ENCODE measurements at places on chromosomes 3 and 15.
A peak's percentile ranks its signal among the peaks of the same experiment; 100 is the strongest.

DNA sequence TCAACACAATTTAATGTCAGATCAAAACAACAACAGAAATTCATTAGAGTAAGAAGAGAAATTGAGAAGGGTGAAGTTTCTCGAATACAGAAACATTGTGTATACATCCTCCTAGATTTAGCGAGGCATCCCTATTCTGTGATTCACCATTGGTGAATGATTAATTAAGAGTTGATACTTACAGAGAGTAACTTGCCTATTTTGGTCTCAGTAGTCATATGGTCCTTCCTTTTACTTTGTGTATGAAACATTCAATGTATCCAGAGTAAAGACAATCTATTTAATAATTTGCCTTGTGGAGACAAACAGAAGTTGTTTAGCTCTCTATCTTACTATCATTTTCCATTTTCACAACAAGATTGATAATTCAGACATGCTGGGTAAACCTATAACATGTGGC lies 432.0 kb downstream of the ZPLD1 start:
- DNase-seq = no peak

GRCh38 chr3:61580982-61581643 lies 19.7 kb downstream of the PTPRG start:
- no peak for DNase-seq

DNA sequence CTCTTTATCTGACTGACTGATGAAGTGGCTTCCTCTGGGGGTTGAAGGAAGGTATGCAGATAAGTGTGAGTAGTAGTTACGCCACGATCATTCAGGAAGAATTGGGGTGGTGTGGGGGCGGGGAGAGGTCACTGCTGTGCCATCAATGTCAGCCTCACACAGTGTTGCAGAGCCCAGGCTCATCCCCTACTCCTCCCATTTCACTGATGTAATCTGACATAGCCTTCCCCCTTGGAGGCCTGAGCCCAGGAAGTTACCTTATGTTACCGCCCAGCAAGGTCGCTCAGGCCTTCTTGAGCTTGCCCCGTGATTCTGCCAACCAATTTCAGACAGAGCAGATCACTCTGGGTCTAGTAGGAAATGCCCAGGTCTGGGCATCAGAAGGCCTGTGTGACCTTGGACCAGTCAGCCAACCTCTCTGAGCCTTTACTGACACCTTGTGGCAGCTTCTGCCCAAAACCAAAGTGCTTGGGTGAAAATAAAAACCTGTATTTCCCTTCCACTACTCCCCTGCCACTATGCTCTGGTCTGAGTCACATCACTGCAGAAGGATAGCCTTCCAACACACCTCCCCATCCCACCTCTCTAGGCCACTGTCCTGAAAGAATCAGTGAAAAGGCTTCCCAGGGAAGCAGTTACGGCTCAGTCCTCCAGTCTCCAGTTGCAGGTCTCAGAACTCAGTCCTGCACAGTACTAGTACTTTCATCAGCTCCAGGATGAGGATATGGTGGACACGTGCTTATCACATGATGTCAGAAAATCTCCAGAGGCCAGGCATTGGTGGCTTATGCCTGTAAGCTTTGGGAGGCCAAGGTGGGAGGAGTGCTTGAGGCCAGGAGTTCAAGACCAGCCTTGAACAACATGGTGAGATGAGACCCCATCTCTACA lies 28.1 kb upstream of the INSYN1 start:
- no peak for DNase-seq

DNA sequence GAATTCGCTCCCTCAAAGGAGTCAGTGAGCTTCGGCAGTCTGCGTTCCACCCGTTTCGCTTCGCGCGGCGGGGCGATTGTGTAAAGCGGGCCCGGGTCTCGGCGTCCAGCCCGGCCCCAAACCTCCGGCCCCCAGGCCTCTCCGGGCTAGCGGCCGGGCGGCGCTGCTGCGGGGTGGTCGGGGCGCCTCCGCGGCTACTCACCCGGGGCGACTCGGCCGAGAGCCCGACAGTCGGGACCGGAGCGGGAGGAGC lies 412 bp downstream of the CHDH start:
- DNase-seq = no peak

GRCh38 chr3:121018917-121019321 lies 110.9 kb downstream of the STXBP5L start:
- no peak for DNase-seq

DNA sequence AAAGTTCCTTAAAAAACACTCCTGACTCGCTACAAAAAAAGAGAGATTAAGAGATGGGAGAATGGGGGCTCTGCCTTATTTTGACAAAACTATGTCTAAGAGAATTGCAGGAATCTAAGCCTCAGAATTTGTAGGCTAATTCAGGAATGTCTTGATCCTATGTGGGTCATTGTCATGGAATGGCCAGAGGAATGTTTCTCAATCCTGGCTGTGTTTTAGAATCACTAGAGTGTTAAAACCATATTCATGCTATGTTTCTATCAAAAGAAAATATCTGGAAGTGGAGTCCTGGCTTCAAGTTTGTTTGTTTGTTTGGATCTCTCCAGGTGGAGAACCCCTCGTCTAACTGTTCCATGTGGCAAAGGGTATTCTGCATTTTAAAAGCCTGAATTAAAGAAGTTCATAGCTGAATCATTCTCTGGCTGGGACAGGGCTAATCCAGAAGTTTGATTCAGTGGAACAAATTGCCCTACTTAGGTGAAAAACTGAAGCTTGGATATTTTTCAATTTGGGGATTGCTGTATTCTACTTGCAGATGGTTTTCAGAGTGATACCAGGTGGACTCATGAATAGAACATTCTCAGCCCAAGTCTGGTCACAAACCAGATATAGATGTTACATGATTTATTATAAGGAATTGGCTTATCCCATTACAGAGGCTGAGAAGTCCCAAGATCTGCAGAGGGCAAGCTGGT lies 28.2 kb downstream of the GJD2 start:
- DNase-seq = no peak

DNA sequence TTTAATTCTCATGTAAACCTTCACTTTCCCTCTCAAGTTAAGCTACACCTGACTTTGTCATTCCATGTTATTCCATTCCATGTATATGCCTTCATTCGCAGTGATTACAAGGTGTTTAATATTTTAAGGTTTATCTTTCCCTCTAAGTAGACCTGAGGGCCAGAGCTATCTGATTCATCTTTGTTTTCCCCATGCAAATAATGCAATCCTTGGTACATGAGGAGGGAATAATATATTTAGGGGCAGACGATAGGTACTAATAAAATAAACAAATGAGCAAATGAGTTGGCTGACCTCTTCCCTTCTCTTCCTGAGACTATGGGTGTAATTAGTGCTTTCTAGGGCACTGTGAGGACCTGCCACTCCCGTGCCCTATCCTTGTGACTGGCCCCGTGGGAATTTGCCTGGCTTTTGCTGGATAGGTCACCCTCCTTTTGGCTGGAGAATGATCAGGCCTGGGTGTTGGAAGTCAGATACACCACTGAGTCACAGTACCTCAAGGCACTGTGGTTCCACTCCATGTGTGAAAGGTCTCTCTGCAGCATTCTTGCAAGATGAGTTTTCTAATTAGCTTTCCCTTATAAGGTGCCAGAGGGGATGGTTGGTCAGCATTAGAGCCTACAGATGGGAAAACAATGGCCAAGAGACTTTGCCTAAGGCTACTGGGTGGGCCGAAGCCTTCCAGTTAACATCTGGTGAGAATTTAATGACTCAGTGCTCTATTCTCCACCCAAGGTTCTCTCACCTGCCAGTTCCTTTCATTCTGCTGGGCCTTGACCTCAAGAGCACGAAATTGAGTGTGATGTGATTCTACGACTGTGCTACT lies 183.2 kb downstream of the P3H2 start:
- no peak for DNase-seq

GRCh38 chr3:128217702-128218547 lies 64.6 kb downstream of the EEFSEC start:
- DNase-seq = peak; percentile 37

DNA sequence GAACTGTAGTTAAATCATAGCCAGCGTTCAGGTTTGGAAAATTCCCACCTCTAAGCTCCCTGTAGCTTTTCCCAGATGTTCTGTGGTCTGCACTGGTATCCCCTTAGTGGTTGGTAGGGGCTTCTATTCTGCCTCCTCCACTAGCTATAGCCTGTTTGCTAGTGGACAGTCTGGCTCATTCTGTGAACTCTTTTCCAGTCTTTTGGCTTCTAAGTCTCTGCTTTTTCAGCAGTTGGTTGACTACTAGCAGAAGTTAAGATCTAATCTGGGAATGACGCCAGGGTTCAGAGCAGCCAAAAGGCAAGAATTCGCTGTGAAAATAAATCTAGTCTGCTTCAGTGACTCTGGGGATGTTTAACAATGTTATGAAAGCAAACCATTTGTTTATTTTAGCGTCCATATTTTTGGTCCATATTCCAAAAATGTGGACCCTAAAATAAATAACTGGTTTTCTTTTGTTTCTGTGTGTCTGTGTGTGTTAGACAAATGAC lies 73.7 kb upstream of the WDR72 start:
- no peak for DNase-seq

DNA sequence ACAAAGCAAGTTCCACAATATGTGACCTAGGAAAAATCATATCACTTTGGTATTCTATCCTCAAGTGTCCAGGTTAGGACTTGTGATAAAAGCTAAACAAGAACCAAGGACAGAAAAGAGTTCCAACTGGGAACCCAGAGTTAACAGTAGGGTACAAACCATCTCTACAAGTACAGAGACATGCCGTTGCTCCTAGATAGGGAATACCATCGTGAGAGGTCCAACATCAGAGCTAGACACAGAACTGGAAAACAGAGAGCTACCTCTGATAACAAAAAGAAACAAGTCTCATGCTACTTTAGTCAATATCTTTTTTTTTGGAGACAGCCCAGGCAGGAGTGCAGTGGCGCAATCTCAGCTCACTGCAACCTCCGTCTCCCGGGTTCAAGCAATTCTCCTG lies 37.8 kb downstream of the SMARCC1 start:
- DNase-seq = no peak

DNA sequence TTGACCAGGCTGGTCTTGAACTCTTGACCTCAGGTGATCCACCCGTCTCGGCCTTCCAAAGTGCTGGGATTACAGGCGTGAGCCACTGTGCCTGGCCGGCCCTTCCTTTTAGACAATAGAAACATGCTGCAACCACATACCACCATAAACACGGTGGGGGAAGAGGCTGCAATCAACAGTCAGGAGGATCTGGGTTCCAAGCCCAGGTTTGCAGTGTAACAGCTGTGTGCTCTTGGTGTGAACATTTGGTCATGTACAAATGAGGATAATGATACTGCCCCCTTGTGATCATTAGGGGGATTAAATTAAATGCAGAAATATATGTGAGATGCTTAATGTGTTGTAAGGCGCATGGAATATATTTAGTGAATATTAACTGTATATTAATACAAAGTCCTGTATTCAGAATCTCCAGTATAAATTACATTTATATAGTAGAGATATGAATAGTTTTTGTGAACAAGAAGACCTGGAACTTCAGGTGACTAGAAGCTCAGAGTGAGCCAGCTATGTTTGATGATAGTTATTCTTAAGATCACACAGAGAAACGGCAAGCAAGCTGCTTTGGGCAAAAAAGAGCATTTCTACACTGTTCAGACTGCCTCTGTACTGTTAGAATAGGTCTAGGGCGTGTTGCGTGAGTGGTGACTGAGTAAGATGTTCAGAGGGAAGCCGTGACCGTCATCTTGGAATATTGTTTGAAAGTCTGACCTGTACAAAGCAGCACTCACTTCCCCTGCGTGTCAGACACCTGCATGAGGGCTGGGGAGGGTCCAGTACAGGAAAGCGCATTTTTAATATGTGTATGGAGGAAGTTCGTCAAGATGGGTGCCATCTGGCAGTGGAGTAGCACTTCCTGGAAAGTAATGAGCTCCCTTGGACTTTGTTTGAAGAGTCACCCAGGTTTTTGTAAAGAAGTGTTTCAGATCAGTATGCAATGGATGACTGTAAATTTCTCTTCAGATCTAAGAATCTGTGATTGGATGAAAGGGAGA lies 125.8 kb downstream of the PGPEP1L start:
- DNase-seq = peak; percentile 69

GRCh38 chr3:128012050-128012449 lies 40.2 kb upstream of the SEC61A1 start:
- DNase-seq = no peak

DNA sequence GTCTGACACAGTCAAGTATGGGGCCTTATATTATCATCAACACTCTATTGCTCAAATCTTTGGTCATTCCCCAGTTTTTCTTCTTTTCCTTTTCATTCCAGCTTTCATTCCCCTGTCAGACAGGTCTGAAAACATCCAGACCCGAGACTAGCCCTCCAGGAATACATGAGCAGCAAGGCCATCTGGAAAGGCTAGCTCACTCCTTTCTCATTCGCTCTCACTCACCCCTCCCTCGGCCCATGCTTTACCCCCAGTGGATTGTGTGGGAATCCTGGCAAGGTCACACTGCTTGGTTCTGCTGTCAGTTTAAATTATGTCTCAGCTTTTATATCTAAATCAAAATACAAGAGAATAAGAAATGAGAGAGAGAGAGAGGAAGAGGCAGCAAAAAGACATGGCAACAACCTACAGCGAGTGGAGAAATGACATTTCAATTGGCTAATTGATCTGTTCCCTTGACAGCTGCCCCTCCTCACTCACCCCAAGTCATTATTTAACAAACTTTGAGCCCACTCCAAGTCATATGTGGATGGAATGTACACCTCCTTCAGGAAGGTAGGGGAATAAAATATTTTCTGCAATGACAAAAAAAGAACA lies 962.2 kb downstream of the TUSC7 start:
- no peak for DNase-seq

DNA sequence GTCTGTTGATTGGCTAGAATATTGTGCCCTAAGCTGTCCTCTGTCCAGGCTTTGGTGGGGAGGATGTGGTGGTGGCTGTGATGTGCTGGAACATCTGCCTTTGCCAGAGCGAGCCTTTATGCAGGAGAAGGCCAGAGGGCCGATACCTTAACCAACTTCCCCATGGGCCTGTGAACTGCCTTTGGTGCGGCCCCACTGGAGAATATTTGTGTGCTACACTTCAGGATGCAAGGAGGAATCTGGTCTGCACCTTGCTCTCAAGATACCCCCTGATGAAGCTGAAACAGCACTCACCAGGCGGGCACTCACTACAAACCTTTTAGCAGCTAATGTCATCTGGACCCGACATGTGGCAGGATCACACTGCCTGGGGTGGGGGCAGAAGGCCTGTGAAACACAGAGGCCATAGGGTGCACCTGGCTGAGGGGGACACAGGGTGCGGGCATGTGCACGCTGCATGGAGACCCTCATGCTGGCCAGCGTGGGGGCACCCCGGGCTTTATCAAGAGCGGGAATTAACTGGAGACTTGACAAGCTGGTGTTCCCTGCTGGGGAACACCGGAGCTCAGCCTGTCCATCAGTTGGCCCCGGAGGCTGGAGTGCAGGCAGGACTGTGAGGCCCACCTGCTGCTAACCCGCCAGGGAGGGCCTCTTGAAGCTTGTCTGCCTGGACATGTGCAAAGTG lies 16.4 kb downstream of the PRR23E start:
- peak; percentile 36 for DNase-seq

GRCh38 chr15:76996526-76997401 lies 1.8 kb downstream of the PSTPIP1 start:
- DNase-seq = no peak

DNA sequence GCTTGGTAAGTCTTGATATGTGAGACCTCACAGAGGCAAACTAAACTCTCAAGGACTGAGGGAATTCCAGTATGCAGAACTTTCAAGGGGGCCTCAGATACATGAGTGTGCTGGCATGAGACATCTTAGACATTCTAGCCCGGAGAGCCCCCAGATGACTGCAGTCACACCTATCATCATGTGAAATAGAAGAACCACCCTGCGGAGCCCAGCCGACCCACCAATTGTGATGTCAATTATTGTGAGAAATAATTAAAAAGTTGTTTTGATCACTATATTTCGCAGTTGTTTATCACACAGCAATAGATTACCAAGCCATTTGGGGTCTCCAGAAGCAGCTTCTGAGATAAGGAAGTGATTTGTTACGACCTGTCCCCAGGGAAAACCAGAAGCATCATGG lies 55.3 kb upstream of the CD47 start:
- DNase-seq = no peak

Measured in GM13976 (cell line).